ENCODE measurements at places on chromosomes 6 and 20.
A peak's percentile ranks its signal among the peaks of the same experiment; 100 is the strongest.

DNA sequence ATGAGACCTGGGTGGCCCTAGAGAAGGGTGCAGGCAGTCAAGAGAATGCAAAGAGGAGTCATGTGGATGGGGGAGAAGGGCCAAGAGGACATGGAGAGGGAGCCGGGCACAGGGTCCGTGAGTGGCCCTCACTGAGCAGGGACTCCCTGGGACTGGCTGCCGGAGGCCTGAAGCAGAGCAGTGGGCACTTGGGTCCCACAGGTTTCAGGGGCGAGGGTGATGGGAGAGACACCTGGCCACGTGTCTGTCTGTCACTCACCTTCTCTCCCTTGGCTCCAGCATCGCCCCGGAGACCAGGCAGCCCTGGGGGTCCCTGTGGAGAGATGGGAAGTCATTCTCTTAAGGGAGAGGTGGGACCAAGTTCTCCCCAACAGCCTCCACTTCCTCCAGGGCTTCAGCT, 25.5 kb downstream of the COL11A2 start:
- no peak for DNase-seq

DNA sequence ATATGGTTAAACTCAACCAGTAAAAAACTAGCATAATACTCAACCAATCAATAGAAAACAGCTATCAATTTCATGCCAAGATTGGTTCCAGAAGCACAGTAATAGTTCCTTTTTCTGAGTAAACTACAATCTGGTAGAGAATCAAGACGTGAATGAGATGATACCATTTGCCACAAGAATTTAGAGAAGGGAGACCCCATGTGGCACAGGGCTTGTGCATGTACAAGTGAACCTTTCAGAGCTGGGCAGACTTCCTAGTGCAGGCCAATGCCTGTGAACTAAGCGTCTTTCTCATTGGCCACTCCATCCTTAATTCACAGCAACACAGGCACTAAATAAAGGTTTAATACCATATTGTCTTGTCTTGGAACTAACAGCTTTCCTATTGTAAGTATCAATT, 213.5 kb downstream of the RFPL4B start:
- peak; percentile 7 for DNase-seq

GRCh38 chr6:129364037-129364436, 345.9 kb downstream of the ARHGAP18 start:
- DNase-seq, result no peak

DNA sequence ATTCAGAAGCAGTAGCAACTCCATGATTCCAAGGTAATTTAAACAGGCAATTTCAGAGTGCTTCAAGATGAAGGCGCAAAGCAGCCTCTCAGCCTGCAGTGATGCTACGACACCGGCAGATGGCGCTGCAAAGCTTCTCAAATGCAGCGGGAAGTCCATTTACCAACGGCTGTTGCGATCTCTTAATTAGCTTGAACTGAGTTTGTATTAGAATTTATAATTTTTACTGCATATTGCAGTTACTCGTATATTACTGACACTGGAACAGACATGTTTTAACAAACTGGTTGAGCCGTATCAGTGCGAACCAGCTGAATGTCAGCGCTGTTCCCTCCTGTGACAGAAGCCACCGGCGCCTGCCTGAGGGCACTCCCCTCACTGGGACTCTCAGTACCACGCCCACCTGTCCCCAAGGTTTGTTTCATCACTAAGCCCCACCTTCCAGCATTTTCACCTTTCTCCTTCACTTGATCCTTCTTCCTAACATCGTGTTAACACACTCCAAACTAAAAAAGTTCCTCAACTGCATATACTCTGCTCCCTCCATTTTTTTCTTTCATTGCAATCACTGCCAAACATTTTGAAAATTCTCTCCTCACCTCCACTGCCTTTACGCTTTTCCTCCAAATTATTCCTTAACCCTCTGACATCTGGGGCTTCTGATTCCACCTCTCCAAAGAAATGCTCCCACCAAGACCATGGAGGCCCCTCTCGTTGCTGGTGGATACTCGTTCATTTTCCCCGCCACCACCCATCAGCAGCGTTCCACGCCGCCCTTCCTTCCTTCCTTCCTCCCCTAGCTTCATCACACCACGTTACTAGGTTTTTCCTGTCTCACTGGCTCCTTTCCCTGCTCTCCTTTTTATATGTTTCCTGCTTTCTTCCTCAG, 14.5 kb downstream of the GNL1 start:
- DNase-seq, result peak; percentile 82

DNA sequence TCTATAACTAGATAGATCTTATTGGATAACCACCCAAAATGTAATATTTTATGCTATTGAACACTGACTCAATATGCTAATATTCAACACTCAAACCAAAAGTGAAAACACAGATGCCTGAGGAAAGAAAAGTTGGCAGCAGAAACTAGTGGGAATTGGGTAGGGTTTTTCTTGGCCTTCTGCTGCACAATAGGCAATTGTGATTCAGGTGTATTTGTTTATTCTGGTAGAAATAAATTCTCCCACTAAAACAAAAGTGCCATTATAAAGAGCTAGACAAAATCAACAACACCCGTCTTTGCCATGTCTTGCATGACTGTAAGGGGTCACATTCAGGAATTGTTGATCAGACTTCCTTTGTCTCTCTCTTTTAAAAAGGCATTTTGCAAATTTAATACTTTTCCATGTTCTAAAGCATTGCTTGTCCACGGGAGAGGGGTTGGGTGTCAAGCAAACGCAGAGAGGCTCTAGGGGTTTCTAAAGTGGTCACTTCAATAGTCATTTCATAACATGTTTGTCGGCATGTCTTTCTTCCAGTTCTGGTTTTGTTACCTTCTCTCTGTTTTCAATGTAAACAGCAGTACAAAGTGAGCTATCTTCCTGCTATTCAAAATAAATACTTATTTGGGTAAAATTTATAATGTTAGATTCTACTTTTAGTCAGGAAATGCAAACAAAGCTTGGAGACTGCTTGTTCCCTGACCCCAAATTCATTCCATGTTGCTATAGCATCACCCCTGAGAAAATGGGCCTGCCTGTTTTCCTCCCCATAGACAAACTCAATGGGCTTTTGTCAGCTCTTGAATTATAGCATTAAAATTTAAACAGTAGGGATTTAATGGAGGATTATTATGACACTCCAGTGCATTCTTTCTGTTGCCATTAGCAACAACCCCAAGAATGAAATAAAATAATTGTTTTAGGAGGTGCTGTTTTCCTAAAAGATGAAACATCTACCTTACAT, 217.0 kb upstream of the CCN2 start:
- no peak for DNase-seq

GRCh38 chr20:20303742-20304141, 64.2 kb upstream of the INSM1 start:
- DNase-seq, result no peak

- no peak for DNase-seq
Measured at GRCh38 chr20:58981628-58982364, 740 bp downstream of the NELFCD start.

DNA sequence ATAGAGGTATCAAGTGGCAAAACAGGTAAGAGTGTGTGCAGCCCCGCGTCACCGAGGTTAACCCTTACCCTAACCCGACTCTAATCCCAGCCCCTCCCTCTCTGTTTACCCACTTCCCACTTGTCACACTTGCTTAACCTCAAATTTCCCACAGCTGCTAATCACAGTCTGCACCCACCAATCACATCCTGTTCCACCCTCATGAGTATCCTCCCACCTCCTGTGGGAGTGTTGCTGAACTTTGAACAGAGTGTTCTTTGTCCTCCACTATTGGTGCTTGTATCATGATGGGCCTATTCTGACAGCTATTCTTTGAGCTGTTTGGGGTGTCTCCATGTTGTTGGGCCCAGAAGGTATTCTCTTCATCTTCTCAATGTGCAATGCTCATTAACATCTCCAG, 487.8 kb downstream of the PTPRT start:
- no peak for DNase-seq

DNA sequence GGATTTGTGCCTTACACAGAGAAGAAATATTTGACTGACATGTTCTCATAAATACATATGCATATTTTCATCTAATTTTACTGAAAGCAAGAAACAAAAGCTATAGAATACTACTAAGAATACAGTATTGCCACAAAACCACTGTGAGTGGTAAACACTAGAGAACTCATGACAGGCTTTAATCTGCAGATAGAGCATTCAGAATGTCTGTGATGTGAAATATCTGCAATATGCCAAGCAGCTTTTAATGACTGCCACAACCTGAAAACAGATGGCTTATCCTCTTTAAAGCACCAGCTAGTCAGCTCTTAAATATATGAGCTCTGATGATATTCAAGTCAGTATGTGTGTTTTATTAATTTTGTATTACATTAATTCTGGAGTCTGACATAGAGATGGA, 3.4 kb downstream of the NAPB start:
- DNase-seq, result no peak

GRCh38 chr6:18142591-18142861, 12.4 kb downstream of the TPMT start:
- DNase-seq, result peak; percentile 27

DNA sequence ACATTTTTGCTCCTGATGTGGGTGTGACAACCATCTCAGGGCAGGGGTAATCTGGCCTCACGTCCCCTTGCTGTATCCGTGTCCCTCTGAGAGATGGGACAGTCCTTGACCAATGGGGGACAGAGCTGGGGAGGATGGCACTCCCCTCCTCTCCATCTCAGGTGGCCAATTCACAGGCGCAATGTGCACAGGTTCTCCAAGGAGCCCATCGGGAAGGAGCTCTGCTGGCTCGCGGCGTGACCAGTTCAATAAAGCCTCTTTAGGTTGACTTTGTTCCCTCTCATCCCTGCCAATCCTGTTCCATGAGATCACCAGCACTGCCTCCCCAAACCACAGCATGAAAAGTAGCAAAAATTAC, 196.3 kb upstream of the SLC24A3 start:
- no peak for DNase-seq

- no peak for DNase-seq
Measured at GRCh38 chr6:132017942-132018341, 66.8 kb upstream of the CCN2 start.

DNA sequence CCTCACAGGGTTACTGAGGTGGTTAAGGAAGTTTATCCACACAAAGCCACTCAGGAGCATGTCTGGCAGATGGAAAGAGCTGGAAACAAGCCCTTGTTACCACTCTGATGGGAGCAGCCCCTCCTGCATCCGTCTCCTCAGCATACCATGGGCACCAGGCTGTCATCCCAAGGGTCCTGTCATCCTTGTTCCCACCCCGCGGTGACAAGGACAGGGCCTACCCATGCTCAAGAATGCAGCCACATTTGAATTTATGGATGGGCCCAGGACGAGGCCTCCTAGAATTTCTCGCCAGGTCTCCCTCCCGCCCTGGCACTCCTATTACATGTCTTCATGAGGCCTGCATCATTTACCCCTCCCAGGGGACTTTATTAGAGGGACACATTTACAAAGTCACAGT, 60.0 kb downstream of the NPEPL1 start:
- no peak for DNase-seq

GRCh38 chr6:91166271-91167046, 579.6 kb upstream of the MAP3K7 start:
- DNase-seq, result no peak

DNA sequence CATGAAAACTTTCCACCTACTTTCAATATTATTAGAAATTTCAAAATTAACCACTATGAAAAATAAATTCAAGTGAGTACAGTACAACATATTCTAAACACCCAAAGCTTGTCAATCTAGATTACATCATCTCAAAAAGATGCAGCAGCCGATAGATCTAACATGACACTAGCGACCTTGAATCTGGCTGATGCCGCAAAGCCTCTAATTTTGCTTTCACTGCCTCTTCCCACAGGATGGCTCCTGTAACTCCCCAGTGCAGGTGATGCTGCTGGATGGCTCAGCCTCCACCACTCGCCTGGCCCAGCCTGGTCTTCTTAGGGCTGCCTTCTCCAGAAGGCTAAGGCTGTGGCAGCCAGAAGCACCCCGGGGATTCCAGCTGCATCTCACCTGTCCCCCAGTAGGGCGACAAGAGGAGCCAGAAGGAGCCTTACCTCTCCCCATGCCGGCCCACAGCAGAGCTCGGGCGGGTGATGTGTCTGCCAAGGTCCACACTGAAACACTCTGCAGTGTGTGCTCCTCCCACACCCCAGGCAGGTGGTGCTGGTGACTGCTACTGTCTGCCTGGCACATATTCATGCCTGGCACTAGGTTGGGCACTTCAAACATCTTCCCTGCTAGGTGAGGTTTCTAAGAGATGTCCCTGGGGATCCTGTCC, 82.1 kb downstream of the SLC23A2 start:
- DNase-seq, result no peak

DNA sequence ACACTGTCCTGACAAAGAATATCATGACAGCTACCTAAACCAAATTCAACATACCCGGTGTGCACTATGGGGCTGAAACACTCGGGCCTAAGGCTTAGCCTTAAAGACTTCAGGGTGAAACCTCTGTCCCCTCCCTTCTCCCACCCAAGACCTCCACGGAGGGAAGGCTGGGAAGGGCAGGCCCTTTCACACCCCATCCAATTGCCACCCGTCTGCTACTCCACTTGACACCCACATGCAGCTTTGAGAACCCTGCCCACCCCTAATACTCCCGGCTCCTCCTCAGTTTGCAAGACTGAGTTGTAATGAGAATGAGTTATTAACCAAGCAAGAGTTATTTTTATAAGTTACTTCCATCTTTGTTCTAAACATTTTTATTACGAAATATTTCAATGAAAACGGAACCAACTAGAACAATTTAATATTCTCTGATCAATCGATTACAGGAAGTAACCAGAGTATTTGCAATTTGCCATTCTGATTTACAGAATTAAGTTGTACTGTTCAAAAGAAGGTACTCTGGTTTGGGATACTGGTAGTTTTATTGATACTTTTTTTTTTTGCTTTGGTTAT, 3.7 kb downstream of the TAF4 start:
- DNase-seq, result no peak

DNA sequence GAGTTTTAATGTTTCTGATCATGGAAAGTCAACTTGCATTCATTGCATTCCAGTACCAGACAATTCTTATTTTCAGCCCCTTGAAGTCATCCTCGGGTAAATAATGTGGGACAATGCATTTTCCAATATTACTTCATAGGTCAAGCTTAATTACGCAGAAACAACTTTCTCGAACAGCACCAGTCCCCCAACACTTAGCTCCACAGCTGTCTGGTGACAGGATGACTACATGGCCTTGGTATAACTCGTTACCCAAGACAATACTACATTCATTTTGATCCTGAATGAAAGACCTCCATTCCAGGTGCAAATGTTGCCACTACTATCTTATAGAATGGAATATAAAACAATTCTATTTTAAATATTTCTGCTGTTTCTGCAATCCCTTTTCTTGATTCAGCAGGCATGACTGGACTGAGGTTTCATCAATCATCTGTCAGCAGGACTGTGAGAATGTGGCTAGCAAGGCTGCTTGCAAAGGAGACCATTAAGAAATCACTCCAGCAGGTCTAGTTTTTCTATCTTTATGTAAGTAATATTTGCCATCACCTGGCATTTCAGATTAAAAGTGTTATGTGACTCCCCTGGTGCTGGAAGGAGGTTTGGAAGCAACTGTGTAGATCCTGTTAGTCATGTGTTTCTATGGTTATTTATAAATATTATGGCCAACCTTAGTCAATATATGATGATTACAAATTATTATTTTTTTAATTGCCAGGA, 147.9 kb downstream of the HAO1 start:
- peak; percentile 79 for DNase-seq

DNA sequence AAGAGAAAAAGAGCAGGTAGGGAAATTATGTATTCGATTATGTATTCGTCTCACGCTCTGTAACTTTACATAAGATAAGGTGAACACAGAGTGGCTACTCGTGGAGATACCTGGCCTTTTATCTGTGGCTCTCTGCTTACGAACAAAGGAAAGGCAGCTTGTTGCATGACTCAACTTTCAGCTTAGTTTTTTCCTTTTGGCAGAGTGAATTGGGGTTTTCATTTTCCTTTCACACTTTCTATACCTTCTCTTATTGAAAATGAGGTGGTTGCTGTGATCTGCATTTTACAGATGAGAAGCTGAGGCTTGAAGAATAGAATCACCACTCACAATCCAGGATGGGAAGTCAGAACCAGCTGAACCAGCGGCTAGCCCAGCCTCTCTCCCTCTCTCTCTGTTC, 13.3 kb upstream of the KCNK15 start:
- DNase-seq, result peak; percentile 39
